ENCODE measurements at places on chromosomes 2 and 18.

DNA sequence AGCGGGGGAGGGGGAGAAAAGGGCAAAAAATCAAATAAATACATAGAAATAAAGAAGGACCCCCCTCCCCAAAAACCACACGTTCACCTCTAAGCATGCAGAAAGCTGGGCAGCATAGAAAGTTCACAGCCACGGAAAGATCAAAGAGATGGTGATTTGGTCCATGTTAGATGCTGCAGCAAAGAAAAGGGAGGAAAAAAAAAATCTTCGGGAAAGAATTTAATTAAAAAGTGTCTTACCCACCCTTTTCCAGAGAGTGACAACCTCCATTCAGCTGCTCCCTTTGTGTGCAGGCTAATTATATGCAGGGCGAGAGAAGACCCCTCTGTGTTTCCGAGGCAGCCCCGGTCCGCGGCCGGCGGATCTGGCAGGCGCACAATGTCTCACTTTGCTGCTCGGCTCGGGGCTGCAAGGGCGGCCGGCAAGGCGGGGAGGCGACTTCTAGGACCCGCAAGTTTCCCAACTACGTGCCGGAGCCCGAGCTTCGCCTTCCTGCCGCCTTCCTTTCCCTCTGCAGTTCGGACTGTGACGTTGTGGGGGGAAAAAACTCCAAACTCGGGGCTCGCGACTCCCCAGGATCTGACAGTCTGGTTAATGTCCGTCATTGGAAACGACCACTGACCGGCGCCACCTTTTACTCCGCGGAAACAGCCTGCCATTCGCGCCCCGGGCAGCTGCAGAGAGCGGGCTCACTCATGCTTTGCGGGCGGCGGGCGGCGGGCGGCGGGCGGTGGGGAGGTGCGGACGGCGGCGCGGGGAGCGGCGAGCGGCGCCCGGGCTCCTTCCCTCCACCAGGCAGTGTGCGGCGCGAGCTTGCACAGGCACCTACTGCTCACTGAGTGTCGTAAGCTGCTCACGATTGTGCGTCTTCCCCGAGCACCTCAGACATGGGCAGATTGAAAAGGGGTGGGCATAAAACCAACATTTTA is at the start of gene LRRTM1:
Gene LRRTM1 (minus strand): TSS at position 844 of the 929 bp plus-strand sequence. CDS start 933 bp downstream, outside the sequence.
- DNase-seq = peak; percentile 44

DNA sequence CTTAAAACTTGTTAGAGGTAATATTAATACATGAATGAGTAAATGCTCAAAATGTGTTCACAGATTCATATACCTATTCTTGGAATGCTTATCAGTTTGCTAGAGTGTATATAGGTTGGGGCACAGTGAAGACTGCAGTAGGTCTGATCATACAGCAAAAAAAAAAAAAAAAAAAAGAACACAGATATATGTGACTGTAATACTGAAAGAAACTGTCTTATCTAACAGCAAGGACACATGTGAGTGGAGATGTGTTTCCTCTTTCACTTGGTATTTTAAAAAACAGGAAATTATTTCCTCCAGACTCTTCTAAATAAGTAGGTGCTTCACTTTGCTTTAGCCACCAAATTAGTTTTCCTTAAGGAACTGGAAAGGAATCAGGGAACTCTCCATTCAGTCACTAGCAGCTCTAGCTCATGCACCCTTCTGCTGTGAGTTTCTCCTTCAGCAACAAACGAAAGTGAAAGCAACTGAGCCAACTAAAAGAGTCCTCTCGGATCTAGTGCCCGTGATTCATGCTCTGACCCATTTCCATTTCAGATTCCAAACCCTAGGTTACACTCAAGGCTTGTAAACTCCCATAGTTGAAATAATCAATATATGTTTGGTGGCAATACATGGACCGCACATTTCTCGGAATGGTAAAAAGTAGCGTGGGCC is 98.5 kb downstream of the DSEL start:
- DNase-seq = peak; percentile 7

DNA sequence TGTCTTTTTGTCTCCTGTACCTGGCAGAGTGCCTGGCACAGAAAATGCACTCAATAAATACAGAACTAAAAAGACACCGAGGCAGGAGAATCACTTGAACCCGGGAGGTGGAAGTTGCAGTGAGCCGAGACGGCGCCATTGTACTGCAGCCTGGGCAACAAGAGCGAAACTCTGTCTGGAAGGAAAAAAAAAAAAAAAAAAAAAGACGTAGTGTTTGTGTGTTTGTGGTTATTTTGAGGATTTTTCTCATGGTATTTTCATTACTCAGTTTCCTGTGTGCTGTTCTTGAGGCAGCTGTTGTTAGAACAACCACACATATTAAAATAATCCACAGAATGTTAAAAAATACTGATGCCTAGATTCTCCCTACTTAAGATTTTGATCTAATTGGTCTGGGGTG is 519.2 kb upstream of the SPHKAP start:
- no peak for DNase-seq

GRCh38 chr2:890214-890613 is 60.4 kb upstream of the SNTG2 start:
- DNase-seq = no peak

DNA sequence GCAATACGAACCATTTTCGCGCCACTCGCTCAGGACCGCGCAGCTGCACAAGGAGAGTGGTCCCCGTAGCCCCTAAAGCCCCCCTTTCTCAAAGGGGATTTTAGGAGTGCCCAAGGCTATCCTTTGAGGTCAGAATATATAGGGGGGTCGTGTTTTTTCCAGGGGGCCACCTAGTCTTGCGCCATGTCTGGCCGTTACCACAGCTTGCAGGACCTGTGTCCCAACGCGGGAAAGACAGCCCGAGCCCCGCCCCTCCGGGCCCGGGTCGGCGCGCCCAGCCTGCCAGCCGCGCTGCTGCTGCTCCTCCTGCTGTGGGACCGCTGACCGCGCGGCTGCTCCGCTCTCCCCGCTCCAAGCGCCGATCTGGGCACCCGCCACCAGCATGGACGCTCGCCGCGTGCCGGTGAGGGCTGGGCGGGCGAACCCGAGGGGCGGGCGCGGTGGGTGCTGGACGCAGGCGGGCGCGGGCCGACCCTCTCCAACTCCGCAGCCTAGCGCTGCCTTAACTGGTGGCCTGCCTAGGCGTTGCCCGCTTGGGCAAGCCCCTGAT is at the start of gene CDCA7:
Gene CDCA7 (plus strand): TSS at position 291 of the 550 bp plus-strand sequence. CDS start 92 bp downstream, at position 383.
- peak; percentile 81 for DNase-seq

DNA sequence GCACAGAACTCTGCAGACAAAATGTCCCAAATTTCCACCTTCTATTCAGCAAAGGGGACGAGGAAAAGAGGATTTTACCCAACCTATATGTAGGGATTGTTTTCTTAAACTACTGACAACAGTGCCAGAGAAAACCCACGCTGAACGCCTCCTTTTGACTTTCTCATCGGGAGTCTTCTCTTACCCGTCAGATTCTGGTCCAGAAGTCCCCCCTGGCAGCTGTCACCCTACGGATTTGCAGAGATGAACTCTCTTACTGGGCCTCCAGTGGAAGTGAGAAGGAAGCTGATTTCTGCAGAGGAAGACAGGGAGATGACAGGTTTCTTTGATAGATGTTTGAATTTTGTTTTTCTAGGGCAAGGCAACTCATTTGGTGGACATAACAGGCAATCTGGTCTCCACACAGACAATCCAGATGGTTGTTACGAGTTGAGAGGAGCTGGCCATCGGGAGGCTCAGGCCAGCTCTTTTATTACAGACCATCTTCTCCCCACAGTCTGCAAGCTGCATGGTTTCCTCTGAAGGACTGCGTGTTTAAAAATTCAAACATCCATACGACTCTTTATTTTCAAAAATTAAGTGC is 804.3 kb downstream of the RNF144A start:
- no peak for DNase-seq

Data from HuH-7.5 (cell line).